ENCODE measurements at places on chromosomes 6 and 20. TPM values are rescaled to one million over a fixed set of nuclear protein-coding genes. Genes with fewer than 3 reads are reported as not detected.

DNA sequence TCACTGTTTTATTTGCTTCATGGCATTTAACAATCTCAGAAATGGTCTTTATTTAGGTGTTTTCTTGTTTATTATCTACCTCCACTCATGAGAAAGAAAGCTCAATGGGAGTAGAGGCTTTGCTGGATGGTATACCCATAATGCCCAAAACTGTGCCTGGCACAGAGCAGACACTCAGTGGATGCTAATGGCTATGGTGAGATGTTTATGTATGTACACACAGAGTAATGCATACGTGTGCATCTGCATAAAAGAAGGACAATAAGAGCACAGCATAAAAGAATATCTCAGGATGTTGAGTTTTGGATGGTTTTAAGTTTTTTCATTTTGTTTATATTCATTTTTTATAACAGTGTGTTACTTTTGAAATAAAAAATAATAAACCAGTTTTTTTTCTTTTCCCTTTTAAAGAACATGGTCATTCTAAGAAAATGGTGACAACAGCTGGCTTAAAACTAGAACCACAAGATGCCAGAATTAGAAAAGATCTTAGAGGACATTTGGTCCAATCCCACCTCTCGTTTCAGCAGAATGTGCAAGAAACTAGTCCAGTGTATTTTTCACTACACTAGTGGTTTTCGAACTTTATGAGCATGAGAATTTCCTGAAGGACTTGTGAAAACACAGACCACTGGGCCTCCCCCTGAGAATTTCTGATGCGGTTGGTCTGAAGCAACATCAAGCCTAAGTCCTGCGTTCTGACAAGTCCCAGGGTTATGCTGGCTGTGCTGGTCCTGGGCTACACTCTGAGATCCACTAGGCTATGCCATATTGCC is 131.9 kb downstream of the FYN start:
- DNase-seq: peak; percentile 77
- peak overlapping the region; percentile 100 for H3K27ac ChIP-seq
- H3K4me1 ChIP-seq: peaks cover 100% of the 10 kb centered on the region
- H3K4me3 ChIP-seq: peak overlapping the region; percentile 66
- H3K36me3 ChIP-seq: peaks cover 18% of the 10 kb centered on the region
- H3K27me3 ChIP-seq: peaks cover 10% of the 10 kb centered on the region

Gene ZSCAN9
- 5.3 TPM for polyA plus RNA-seq

GRCh38 chr6:20153194-20153593 is 59.1 kb downstream of the MBOAT1 start:
- no peak for DNase-seq
- no peaks in the 10 kb centered on the region for H3K4me1 ChIP-seq
- H3K27me3 ChIP-seq: peaks cover 5% of the 10 kb centered on the region
- no peaks in the 10 kb centered on the region for H3K36me3 ChIP-seq
- no peak overlapping the region for H3K27ac ChIP-seq

Gene LHFPL5
- not detected for polyA plus RNA-seq

Gene SLC22A7
- not detected for polyA plus RNA-seq

Gene ETV7
- polyA plus RNA-seq: 2.0 TPM

Gene AVP
- not detected for polyA plus RNA-seq

DNA sequence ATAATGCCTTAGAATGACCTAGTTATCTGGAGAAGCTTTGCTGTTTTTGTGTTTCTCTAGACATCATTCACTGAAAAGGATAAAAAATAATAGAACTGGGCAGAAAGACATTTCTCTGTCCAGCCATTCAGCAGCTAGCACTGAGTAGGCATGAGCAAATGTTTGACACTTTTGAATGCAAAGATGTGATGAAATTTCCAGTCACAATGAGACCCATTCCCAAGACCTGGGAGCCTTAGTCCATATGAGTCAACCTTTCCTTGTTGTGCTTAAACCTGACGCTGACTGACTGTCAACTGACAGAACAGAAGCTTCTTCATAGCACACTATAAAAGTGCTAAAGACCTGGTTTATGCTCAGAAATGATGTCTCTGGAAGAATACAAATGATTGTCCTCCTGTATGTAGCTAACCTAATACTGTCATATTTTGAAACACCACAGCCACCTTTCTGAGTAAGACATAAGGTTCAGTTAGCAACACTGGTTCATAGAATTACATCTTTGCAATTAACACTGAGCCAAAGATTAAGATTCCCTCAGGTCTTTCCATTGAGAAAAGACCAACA is 17.1 kb downstream of the RALGAPA2 start:
- H3K4me3 ChIP-seq: no peak overlapping the region
- H3K36me3 ChIP-seq: peaks cover 7% of the 10 kb centered on the region
- DNase-seq: no peak
- no peaks in the 10 kb centered on the region for H3K27me3 ChIP-seq
- no peak overlapping the region for H3K27ac ChIP-seq
- peaks cover 26% of the 10 kb centered on the region for H3K4me1 ChIP-seq

- no peaks in the 10 kb centered on the region for H3K4me1 ChIP-seq
- no peak overlapping the region for H3K27ac ChIP-seq
- no peak overlapping the region for H3K4me3 ChIP-seq
- DNase-seq: no peak
- no peaks in the 10 kb centered on the region for H3K27me3 ChIP-seq
- no peaks in the 10 kb centered on the region for H3K36me3 ChIP-seq
Measured at GRCh38 chr6:63188828-63189227, 22.4 kb upstream of the FKBP1C start.

Gene HCK
- 1.7 TPM for polyA plus RNA-seq

Data from immature natural killer cell (primary cell).